ENCODE measurements at places on chromosomes 7 and 10.

GRCh38 chr10:51430506-51430905 lies 268.9 kb downstream of the CSTF2T start:
- DNase-seq, result no peak

GRCh38 chr10:116069856-116070255 lies 203.2 kb downstream of the GFRA1 start:
- DNase-seq, result no peak

GRCh38 chr7:81676813-81677212 lies 93.0 kb downstream of the HGF start:
- no peak for DNase-seq

DNA sequence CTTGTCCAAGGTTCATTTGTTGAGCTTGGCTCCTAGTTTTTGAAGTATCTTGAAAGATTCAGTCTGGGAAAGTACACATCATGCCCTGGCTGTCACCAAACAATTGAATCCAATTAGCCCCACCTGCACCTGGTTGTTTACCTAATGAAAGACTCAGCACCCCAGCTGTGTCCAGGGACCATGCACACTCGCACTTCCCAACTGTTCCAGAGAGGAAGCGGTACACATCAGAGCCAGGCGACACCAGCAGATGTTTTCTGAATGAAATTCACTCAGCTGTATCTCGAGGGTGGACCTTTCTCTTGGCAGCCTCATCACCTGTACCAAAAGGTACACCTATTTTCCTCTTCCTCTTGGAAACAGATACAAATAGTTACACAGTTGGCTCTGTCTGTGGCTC lies 216.4 kb upstream of the LRGUK start:
- DNase-seq, result no peak

GRCh38 chr7:84248843-84249242 lies 54.3 kb upstream of the SEMA3A start:
- no peak for DNase-seq
